Cerebellar cortex (tissue), 1 donor: ENCODE measurements at places on chromosomes 7 and 10.

- DNase-seq: no peak
Observed at GRCh38 chr10:17383801-17384555, 70.4 kb downstream of the ST8SIA6 start.

GRCh38 chr7:112061051-112061450 is 145.1 kb downstream of the DOCK4 start:
- DNase-seq: no peak

DNA sequence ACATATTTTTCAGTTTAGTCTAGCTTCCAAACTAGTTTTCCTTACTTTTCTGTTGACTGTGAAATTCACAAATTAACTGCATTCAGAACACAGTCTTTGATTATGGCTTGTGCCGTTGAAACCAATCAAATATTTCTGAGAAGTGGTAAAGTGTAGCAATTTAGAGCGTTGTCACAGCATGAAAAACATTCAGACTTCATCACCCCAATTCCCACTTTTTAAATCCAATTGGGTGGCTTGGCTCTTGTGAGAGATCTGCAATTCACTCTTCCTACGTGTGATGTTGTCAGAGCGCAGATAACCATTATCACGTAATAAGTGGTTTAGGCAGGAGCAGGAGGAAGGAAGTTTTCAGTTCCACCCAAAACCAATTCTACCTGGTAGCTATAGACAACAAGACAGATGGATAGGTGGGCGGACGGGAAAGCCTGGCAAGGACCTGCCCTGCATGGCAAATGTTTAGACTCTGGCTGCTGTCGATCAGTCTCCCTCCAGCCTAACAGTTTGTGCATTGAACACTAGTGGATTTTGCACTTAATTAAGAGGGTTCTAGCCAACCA is 8.9 kb downstream of the COBL start:
- peak; percentile 44 for DNase-seq

GRCh38 chr10:97034301-97034700 is 151.5 kb downstream of the SLIT1 start:
- no peak for DNase-seq

GRCh38 chr10:22315455-22316285 is 518 bp upstream of the COMMD3 start:
- no peak for DNase-seq
